Germinal center (tissue), 1 donor: ENCODE measurements at places on chromosomes 16 and 17.

DNA sequence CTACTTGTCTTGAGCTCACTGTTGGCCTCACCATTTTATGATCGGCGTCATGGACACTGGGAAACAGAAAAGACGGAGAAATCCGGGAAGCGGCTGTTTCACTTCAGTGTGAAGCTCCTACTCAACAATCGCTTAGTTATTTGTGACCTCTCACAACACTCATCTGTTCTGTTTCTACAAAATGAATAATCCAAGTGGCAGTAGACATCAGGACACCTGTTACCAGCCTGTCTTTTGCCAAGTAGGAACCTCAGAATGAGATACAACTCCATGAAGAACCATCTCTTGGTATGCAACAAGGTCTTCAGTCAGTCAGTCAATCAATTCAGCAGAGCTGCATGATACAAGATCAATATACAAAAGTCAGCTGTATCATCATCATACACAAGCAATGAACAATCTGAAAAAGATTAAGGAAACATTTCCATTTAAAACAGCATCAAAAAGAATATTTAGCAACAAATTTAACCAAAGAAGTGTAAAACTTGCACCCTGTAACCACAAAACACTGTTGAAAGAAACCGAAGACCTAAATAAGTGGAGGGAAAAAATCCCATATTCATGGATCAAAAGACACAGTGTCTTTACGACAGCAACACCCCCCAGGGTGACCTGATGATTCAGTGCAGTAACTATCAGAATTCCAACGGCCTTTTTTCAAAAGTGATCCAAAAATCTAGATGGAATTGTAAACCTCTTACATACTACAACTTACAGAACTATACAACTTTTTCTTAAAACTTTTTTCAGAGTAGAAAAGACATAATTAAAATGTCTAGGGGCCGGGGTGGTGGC, 63.4 kb downstream of the ANKRD11 start:
- DNase-seq = no peak

DNA sequence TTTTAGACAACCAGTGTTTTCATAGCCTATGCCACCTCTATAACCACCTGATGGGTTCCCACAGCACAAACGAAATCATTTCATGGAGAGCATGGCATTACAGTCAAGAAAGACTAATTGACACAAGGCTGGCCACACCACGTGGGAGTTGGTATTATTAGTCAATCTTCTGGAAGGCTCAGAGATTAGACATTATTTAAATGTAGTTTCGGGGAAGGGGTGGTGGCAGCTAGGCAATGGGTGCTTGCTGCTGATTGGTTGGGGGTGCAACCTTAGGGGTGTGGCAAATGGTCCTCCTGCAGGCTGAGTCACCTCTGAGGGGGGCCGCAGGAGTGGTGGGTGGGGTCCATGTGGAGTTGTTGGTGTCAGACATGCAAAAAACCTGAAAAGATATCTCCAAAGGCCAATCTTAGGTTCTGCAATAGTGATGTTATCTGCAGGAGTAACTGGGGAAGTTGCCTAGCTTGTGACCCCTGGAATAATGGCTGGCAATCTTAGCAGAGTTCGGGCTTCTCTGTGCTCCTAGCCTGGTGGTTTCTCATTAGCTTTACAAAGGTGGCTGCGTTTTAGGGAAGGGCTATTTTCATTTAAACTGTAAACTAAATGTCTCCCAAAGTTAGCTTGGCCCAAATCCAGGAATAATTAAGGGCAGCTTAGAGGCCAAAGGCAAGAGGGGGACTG, 4.6 kb downstream of the TEN1 start:
- DNase-seq = no peak

- no peak for DNase-seq
Measured at GRCh38 chr17:46182961-46183360, 10.3 kb downstream of the KANSL1 start.

- DNase-seq = no peak
Measured at GRCh38 chr17:55273579-55274354, 9.0 kb downstream of the HLF start.

- DNase-seq = no peak
Measured at GRCh38 chr16:31182391-31182790, 2.5 kb downstream of the FUS start.
